ENCODE measurements at places on chromosomes 2 and 18. TPM values are rescaled to one million over a fixed set of nuclear protein-coding genes. Genes with fewer than 3 reads are reported as not detected.
A peak's percentile ranks its signal among the peaks of the same experiment; 100 is the strongest.

The EGR4 gene
- not detected for polyA plus RNA-seq

The GPR45 gene
- polyA plus RNA-seq, result 0.28 TPM

The OSBPL6 gene
- 6.7 TPM for polyA plus RNA-seq

The FBXO48 gene
- polyA plus RNA-seq, result 2.3 TPM

The DAW1 gene
- 0.64 TPM for polyA plus RNA-seq

The LYG2 gene
- polyA plus RNA-seq, result 0.71 TPM

The COL4A3 gene
- 68.8 TPM for polyA plus RNA-seq

The STK11IP gene
- polyA plus RNA-seq, result 16.7 TPM

The TLK1 gene
- polyA plus RNA-seq, result 54.0 TPM

DNA sequence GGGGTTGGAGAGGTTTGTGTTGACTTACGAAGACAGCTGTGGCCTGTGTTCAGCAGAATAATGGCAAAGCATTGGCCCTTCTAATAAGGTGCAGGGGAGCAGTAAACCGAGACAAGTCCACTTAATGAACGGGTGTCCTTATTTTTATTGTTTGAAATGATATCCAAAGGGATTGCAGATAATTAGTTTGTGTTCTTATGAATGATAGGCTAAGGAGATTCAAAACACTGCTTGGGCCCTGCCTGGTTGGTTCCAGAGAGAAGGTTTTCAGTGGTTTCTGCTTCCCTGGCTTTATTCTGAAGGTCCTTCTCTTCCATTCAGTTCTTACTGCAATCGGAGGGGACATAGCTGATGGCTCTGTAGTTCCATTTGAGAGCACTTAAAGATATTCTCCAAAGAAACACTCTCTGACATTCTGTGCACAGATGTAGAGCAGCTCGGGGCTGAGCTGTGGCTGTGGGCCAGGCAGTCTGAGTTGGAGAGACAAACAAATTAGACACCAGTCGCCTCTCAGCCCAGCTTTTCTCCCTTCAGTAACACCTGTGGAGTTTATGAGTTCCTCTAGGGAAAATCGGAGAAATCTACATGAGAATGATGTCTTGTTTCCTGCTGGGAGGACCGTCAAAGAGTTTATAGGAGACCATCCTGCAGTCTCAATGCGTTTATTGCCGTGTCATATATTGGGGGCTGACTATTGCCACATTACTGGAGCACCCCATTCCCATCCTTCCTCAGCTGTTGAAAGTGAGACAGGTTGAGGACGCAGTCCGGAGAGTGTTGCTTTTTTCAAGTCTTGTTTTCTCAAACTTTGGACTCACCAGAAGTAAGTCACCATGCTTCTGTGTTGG, 6.5 kb downstream of the GREB1 start:
- peak; percentile 27 for DNase-seq

GRCh38 chr2:45814488-45814887, 163.0 kb downstream of the PRKCE start:
- DNase-seq, result no peak

GRCh38 chr2:113895819-113896563, 6.1 kb downstream of the ACTR3 start:
- DNase-seq, result no peak

GRCh38 chr2:217421834-217422233, 562.0 kb upstream of the TNP1 start:
- DNase-seq, result no peak

- no peak for DNase-seq
Measured at GRCh38 chr2:47250586-47251403, 95.7 kb upstream of the STPG4 start.

- DNase-seq, result no peak
Measured at GRCh38 chr2:189783451-189783926, 650 bp downstream of the ORMDL1 start.

DNA sequence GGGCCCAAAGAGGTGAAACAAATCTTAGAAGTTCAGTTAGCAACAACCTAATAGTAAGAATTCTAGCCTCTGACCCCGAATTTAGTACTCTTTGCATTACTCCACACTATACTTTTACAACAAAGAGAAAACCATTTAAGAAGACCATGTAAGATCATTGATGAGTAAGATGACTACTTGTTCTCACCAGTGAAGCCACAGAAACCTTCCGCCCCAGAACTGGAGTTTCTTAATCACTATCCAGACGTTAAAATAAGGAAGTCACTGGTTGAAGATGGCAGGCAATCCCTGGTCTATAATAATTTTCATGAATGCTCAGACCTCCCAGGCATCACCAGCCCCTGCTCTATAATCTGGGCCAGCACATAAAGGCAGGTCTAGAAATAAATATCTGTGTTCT, 95.0 kb downstream of the TMEM163 start:
- no peak for DNase-seq

DNA sequence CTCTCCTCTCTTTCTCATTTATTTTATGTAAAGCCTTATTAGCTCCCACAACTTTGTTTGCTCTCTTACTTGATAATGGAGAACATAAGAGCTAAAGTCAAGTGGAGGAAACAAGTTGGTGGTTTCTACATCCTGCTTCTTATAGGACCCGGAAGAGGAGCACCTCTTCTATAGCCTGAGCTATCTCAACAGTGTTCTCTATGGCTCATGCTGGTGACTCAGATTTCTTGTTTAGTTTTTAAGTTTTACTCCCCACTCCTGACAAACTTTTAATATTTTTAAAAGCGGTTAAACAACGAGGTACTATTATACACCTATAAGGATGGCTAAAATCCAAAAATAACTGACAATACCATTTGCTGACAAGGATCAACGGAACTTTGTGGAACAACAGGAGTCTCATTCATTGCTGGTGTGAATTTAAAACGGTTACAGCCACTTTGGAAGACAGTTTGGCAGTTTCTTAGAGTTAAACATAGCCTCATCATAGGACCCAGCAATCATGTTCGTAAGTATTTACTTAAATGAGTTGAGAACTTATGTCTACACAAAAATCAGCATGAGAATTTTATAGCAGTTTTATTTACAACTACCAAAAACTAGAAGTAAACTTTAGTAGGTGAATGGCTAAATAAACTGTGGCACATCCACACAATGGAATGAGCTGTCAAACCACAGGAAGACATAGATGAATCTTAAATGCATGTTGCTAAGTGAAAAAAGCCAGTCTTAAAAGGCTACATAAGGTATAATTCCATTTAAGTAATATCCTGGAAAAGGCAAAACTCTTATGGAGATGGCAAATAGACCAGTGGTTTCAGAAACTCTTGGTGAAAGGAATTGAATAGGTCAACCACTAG, 12.7 kb upstream of the CDC42EP3 start:
- DNase-seq, result no peak

- DNase-seq, result no peak
Measured at GRCh38 chr2:225274751-225275150, 124.8 kb upstream of the NYAP2 start.

DNA sequence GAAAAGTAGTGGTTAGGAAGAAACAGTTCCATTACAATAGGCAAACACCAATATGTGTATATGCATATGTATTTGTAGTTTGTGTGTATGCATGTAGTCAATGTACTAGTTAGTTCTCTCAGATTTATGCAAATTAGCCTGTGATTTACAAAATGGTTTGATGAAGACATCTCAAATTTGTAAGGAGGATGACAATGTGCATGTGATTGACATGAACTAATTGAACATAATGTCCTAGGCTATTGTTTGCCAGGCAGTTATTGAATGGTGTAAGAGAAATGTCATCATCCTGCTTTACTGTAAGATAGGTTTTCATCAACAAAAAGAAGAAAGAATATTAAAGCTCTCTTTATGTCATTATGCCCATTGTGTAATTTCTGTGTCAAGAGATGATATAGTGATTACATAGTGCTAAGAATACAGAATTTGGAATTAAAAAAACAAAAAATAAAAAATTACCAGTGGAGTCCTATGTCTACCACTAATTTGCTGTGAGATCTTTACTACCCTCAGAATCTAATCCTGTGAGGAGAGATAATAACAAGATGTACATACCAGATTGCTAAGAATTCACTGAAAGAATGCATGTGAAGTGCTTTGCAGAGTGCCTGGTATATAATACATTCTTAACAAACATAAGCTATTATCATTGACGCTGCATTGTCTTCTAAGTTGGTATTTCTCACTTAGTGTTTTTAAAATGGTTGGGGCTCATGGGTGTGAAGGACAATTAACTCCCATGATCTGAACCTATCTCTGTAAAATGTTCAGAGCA, 258.0 kb downstream of the CPS1 start:
- DNase-seq, result no peak

DNA sequence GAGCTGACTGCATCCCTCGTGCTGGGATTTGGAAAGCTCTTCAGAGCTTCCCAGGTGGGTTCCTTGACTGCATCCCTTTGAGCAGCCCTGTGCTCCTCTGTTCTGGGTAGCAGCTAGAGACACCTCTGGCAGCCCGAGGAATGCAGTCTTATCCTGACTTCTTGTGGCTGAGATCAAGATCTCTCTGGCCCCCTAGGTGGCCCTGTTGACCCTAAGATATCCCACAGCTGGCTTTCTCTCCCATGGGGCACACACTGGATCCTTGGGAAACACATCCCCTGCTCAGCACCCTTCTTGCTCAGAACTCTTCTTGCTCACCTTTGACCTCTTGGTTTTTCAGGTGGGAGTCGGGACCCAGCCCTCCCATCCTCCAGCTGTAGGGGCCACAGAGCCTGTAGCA, 237.2 kb downstream of the TSN start:
- no peak for DNase-seq

- DNase-seq, result no peak
Measured at GRCh38 chr2:68653538-68653982, 10.2 kb downstream of the PROKR1 start.

DNA sequence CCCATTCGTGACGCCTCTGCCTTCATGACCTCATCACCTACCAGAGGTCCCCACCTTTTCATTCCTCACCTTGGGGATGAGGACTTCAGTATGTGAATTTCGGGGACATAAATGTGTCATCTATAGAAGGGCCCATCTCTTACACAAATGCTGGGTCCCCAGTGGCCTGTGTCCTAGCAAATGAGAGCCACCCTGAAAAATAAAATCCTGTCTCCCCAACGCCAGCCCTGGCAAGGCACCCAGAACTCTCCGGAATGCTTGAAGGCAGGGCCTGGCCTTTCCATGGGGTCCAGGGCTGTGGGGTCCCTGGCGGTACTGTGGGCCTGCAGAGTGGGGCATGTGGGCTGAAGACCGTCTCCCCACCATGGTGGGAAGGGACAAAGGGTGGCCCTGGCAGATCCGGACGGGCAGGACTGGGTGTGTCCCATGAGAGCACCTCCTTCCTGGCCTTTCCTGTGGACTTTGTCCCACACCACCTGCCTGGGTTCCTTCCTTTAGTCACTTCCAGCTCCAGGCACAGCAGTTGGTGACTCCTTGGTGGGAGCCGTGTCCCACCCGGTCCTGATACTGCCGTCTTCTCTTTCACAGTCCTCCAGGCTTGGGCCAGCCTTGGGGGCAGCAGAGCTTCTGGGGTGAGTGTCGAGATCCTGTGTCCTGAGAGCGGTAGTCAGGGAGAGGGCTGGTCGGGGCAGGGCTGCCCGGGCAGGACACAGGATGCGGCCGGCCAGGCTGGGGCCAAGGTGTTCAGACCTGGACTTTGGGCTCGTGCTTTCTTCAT, 18.6 kb downstream of the CAPN10 start:
- no peak for DNase-seq

DNA sequence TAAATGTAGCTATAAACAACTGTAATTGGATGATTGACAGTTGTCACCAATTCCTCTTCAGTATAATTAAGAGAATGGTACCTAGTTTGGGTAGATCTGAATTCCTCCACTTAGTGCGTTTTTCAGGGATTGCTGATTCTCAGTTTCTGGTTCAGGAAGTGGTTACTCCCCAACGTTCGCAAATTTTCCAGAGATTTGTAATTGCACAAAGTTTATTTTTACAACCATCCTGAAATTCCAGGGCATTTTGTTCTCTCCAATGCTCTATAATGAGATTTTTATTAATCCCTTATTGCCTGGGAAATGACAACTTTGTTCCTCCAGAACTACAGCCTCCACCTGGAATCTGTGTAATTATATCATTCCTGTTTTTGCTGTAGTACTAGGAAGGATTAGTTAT, 710.6 kb upstream of the ZEB2 start:
- no peak for DNase-seq

DNA sequence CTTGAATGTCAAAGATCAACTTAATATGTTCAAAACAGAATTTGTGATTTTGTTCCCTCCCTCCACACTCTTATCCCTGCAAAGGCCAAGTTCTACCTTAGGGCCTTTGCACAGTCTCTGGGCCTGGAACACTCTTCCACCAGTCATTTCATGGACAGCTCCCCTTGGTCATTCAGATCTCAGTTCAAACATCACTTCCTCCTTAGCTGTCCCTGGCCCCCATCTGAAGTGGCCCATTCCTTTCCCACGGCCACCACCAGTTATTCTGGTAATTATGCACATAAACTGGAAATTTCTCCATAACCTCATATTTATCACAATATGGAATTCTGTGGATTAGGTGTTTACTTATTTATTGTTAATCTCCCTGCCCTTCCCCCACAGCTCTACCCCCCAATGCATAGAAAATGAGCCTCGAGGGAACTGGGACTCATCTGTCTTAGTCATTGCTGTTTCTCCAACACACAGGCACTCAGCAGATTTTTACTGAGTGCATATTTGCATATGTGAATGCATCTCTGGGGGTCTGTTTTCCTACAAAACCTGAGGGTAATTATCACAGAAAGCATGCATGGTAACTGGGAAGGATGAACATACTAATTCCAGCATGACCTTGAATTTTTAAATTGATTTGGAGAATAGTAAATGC, 35.5 kb upstream of the SPTBN1 start:
- DNase-seq, result no peak

DNA sequence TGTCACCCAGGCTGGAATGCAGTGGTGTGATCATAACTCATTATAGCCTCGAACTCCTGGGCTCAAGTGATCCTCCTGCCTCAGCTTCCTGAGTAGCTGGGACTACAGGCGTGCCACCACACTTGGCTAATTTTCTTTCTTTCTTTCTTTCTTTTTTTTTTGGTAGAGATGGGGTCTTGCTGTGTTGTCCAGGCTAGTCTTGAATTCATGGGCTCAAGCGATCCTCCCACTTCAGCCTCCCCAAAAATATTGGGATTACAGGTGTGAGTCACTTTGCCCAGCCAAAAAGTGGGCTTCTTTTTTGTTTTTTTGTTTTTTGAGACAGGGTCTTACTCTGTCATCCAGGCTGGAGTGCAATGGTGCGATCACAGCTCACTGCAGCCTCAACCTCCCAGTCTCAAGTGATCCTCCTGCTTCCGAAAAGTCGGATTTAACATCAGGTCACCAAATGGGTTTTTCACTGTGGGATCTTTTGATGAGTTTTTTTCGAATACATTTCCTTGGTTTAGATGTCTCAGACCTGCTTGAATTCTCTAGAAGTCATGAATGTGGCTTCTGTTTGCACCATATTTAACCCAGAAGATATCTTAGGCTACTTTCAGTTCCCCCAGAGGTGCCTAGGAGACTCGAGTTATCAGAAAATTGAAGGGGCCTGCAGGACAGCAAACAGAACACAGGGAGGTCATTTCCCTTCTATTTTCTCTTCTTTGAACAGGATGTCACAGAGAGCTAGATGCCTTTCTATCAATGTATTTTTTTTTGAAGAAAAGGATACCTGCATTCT, 8.9 kb downstream of the RAB31 start:
- DNase-seq, result no peak

DNA sequence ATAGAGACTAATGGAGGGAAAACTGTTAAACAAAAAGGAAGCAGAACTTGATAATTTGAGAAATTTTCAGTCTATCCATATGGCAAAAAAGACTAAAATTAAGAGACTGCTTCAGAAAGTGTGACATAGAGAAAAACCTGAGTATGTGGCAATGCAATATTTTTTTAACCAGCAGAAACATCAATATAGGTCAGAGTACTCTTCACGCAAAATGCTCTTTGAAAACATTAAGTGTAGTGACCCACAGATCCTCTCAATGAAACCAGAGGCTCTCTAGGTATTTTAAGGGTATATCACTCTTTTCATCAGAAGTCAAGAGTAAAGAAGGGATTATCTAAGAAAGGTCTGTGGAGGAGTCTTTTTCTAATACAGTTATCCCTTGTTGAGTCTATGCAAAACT, 1394.8 kb downstream of the DSC3 start:
- no peak for DNase-seq

Data from left renal cortex interstitium (tissue), 4 donors.